ENCODE measurements at places on chromosomes 2 and 18.

- DNase-seq, result no peak
Observed at GRCh38 chr18:51266773-51267172, 69.3 kb upstream of the MEX3C start.

- no peak for DNase-seq
Observed at GRCh38 chr18:10017043-10017442, 103.2 kb downstream of the VAPA start.

GRCh38 chr18:966759-967576 lies 62.3 kb downstream of the ADCYAP1 start:
- no peak for DNase-seq

DNA sequence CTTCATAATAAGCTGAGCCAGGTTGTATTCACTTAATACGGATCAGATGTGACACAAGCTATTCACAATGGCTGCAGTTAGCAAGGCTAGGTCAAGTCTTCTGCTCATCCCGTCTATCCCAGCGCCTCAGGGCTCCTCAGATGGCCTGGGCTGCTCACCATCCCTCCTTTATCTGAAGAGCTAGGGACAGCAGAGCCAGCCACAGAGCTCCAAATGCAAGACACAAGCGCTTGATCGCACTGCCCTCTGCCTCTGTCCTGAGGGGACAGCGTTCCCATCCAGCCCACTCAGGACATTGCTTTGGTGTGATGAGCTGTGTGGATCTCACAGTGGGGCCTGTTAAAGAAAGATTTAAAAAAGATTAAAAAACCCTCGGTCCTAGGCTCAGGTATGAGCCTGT lies 254.4 kb upstream of the HS6ST1 start:
- no peak for DNase-seq

DNA sequence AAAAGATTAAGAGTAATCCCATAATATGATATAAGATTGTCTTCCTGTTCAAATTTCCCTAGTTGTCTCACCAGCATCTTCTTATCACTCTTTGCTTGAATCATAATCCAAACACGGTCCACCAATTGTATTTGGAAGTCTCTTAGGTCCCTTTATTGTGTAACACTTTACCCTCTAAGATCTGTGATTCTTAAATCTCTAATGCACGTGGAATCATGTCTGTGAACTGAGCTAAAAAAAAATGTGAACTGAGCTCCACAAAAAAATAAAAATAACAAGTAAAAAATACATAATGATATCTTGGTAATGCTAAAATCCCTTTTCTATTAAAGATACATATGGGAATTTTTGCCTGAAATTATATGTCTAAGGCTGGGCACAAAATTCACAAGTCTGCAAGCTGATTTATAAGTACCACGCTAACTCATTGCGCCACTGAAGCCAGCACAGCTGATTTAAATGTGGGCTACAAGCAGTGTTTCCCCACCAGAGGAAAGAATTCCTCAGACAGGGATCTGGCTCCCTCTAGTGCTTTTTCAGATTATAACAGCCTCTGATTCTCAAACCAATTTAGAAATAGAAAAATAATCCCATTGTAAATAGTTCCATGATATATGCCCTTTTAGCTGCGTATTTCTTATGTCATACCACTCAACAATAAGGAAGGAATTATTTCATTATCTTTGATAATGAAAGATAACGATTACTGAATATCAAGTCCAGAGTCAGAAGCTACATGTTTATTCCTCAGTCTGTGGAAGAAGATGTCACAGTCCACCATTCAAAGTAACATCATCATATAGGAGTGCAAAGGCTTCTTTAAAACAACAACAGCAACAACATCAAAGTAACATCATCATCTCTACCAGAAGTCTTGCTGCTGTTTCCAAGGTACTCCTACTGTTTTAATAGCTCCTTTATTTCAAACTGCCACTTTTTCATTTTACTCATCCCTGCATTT lies 22.9 kb downstream of the RBM43 start:
- peak; percentile 28 for DNase-seq

DNA sequence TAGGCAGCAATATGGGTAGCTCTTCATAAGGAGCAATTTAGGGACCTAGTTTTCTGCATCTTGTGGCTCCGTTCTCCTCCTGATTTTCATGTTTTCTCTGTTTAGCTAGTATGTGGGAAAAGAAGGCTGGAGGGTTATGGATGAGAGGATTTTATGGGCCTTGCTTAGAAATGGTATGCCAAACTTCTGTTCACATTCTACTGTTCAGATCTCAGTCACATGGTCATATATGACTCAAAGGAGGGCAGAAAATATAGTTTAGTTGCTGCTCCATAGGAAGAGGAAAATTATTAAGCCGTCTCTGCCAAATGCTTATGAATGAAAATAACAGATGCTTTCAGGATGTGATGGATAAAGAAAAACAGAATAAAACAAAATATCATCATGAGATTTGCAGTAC lies 361.8 kb upstream of the CWC22 start:
- no peak for DNase-seq

DNA sequence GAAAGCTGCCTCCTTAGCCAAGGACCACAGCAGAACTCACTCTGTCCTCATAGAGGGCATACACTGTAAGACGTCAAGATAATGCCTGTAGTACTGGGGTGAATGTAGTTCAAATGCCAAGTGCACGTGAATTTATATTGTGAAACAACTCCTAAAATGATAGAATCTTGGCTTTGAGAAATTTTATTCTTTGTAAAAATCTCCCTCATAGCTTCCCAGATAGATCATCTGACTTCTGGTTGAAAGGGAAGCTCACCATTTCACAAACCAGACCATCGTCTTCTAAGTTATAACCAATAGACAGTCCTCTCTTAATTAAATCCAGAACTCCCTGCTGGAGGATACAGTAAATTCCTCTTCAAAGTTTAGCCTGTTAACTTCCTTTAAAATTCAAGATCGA lies 110.9 kb upstream of the MSTN start:
- no peak for DNase-seq

DNA sequence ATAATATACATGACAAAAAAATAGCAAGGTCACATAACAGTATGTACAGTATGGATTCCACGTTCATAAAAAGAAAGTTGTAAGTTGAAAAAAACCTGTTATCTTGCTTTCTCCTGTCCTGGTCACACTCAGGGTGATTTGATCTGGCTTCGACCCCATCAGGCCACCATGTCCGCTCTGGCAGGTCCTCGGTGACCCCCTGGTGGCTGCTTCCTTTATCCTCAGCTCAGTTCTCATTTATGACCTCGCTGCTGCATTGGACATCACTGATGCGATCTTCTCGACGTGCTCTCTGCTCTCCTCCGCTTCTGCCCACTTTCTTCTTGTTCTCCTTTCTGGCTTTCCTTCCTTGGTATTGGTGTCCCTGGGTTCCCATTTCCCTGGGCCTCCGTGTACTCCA lies 29.7 kb downstream of the DGKD start:
- no peak for DNase-seq

DNA sequence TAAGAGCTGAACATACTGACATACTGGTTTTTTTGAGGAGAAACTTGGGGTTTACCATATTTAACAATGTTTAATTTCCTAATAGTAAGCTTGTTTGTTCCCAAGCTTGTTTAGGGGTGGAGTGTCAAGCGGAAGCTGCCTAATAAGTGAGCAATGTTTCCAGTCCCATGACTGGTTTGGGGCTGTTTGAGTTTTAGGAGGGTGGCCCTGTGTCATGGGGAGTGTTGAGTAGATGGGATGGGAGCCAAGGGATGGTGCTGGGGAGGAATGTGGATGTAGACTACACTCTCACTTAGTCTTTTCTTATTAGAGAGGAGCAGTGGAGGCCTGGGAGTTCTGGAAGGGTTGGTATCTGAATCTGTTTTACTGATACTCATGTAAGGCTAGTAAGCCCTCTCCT lies 128.5 kb downstream of the TANC1 start:
- no peak for DNase-seq

DNA sequence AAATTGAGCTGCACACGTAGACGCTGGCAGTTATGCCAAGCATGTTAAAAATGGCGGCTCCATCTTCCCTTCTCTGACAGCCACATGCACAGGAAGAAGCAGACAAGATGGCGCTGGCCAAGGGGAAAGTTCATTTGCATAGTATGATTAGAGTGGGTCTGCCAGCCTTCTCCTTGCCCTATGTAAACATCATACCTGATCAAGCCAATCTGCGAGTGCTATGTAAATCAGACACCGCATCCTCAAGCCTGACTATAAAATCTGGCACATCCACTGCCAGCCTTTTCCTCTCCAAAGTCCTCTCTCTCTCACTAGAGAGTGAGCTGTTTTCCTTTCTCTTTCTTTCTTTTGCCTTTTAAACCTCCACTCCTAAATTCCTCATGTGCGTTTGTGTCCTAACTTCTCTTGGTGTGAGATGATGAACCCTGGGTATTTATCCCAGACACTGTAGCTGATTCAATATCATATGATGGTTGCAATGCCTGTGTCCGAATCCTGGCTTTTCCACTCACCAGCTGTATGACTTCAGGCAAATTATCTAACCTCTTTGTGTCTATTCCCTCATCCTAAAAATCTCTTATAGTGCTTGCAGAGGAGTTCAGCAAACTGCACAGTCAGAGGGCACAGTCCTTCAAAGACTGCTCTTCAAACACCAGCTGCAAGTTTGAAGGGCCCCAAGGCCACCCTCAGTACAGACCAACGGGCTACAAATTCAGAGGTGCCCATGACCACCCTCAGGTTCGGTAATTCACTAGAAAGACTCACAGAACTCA lies 39.3 kb upstream of the ITSN2 start:
- DNase-seq, result no peak

DNA sequence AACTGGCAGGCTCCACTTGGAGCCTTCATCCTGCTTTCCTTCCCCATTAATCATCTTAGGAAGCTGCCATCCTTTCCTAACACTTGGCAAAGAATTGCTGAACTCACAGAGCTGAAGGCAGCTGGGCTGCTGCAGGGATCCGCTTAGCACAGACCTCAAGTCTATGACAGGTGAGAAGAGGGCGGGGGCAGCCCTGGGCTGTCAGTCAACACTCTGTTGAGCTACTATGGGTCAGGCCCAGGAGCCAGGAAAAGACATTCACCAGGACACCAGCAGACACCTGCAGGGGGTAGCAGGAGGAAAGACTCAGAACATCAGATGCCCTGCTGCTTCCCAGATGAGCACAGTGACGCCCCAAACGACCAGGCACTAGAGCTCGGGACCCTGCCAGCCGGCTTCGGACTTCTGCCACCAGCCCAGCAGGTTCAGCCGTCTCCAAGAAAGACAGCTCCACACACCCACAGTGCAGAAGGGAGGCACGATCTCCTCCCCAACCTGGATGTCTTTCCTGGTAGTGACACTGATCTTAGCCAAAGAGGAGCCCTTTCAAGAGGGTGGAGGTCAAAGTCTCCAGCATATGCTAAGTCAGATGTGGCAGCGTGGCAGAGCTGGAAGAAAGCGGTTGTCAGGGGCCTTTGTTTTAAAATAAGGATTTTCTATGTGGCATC lies 55.2 kb downstream of the SNORC start:
- no peak for DNase-seq

DNA sequence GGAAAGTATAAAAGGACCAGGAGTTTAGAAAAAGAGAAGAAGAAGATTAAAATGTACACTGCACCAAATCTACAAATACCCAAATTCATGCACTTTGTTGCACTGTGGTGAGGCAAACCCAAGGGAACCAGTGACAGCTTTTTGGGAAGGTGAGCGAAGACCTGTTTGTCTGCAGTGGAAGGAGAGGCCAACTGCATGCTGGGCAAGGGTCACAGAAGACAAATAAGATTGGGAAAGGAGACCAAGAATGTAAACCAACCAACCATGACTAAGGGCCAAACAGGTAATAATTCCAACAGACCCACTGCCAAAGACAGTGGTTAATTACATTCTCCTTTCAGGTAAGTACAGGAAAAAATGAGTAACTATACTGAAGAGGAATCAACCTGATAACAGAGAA lies 202.8 kb downstream of the STK39 start:
- DNase-seq, result no peak

GRCh38 chr2:170707821-170708795 lies 7.0 kb upstream of the SP5 start:
- no peak for DNase-seq

GRCh38 chr2:7633566-7634153 lies 716.4 kb downstream of the RNF144A start:
- DNase-seq, result no peak

- DNase-seq, result no peak
Observed at GRCh38 chr2:128341621-128342020, 23.0 kb upstream of the HS6ST1 start.

- no peak for DNase-seq
Observed at GRCh38 chr2:28342081-28342967, 50.3 kb upstream of the FOSL2 start.

GRCh38 chr2:48845684-48846083 lies 90.2 kb upstream of the LHCGR start:
- DNase-seq, result no peak

DNA sequence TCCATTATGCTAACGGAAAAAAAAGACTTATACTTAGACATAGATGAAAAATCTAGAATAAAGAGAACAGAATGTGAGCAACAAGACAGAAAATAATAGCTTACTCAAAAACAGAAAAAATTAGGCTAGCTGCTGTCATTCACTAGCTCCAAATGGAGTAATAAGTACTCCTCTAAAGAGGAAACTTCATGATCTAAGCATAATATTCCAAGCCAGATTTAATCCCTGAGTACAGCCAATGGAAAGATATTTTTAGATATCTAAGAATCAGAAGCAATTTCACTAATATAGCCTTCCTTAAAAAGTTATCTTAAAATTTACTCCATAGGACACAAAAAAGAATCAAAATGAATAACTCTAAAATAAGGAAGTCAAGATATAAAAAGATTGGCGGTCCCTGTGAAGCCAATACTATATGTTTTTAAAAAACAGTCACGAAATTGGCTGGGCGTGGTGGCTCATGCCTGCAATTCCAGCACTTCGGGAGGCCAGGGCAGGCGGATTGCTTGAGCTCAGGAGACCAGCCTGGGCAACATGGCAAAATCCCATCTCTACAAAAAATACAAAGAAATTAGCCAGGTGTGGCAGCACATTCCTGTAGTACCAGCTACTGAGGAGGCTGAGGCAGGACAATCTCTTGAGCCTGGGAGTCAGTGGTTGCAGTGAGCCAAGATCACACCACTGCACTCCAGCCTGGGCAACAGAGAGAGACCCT lies 123.2 kb upstream of the BCL2L11 start:
- no peak for DNase-seq

DNA sequence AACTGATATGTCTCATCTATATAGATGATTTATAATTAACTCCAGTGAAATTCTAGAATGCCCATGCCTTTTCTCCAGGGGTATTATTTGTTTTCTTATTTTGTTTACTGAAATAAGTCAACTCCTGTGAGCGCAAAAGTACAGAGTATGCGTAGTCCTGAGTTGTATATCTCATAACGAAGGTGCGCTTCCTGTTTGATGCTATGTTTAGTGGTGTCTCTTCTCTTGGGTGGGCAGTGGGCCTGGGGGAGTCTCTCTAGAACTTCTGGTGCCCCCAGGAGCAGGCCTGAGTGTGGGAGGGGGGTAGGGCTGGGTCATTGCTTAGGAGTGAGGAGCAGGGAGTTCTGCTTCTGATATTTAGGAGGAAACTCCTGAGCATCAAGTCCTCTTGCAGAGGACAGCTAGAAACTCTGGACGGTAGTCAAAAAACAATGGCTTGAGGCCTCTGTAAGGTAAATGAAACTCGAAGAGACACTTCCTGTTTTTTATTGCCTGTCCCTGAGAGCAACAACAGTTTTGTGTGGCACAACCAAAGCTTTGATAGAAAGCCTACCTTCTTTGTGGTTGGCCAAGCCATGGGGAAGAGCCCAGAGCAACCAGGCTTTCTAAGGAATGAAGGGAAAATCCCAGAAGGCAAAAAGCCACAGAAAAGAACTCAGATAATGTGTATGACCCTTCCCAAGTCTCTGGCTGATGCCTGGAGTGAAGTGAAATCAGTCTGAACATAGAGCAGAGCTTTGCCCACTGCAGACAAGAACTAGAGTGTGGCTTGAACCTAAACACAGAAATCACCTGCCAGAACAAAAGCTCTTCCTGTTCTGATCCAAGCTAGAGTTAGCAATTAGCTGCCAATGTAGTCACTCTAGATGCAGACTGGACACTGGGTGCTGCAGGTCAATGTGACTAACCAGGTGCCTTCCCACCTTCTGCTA lies 8.5 kb upstream of the SP140L start:
- DNase-seq, result no peak
